ENCODE measurements at places on chromosomes 3 and 15.

DNA sequence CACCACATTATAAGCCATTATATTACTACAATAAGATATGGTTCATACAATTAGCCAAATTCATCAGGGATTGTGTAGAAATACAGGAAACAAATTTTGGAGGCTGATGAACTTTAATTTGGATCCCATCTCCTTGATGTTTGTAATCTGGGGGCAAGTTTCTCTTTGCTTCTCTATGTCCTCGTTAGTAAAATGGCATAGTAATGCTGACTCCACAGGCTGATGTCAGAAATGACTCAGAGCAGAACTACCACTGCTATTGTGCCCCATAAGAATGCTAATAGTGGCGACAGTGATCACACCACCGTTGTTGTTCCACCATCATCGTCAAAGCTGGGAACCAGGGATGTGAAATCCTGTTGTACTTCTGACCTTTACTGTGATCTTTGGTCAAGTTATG, 722.3 kb upstream of the LMCD1 start:
- DNase-seq, result no peak

DNA sequence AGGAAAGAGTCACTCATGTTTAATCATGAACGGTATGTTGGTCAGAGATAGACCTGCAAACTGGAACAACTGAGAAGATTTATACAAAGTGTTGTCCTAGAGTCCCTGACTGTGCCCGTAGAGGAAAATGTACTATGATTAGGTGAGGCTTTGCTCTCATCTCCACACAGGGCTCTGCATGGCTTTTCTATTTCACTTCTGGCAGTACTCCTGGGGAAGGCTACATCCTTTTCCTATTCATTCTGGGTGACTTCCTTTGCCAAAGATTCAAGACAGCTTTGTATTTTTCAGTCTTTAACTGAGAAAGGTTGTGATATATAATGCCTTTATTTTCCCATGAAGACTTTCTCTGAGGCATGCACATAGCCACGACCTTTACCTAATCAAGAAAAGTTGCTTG, 414.7 kb downstream of the ZBTB20 start:
- DNase-seq, result no peak

DNA sequence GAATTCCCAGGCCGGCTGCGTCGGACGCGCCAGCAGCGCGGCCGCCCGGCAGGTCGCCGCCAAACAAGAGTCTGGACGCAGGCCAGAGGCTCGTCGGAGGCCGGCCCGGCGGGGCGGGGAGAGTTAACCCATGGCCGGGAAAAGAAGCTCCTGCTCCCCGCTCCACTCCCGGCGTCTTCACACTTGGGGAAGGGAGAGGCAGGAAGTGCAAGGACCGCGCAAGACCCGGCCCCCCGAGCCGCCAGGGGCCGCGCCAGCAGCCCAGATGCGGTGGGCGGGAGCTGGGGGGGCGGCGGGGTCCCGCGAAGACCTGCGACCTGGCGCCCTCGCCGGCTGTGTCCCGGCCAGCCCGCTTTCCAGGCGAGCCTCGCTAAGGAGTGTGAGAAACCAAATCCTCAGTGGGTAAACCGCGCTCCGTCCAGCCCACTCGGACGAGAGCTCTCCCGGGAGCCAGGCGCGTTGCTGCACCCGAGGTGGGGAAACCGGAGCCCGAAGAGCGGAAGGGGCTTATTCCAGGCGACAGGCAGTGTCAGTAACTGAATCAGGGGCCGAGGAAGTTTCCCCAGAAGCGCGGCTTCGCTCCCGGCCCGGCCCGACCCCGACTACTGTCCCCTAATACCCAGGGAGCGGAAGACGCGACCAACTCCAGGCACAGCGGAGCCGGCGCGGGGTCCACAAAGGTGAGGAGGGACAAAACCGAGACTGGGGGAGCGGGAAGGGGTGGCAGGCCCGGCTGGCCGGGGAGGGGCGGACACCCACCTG, 721 bp downstream of the ADAMTS7 start:
- DNase-seq, result no peak

GRCh38 chr3:94083261-94083660, 20.4 kb downstream of the NSUN3 start:
- no peak for DNase-seq

GRCh38 chr15:39392469-39393047, 188.3 kb upstream of the THBS1 start:
- DNase-seq, result no peak

GRCh38 chr3:64031540-64032508, 8.5 kb upstream of the PSMD6 start:
- no peak for DNase-seq

DNA sequence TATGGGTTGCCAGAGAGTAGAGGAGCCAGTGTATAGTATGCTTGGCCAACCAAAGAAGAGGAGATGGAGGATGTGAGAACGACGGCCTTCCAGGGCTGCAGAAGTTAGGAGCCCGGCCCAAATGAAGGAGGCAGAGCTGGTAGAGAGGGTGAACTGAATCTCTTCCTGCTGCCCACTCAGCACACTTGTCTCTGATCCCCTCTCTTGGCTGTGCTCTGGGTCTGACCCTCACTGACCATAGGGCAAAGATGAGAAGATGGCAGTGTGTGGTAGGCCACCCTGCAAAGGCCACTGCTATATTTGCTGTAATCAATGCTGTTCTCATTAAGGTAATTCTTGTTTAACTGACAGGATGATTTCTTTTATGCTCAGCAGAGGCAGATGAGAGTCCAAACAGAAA, 256.0 kb downstream of the OCA2 start:
- DNase-seq, result no peak

- no peak for DNase-seq
Measured at GRCh38 chr15:75143738-75144334, 57.8 kb upstream of the C15orf39 start.

GRCh38 chr3:119015942-119016341, 18.7 kb downstream of the IGSF11 start:
- no peak for DNase-seq

- DNase-seq, result no peak
Measured at GRCh38 chr15:83928392-83928734, 274.4 kb downstream of the ADAMTSL3 start.

- peak; percentile 62 for DNase-seq
Measured at GRCh38 chr15:78077053-78077870, at the start of gene TBC1D2B. TSS of gene TBC1D2B (minus strand) at chr15:78077711. CDS start at chr15:78077652, 59 bp downstream.

DNA sequence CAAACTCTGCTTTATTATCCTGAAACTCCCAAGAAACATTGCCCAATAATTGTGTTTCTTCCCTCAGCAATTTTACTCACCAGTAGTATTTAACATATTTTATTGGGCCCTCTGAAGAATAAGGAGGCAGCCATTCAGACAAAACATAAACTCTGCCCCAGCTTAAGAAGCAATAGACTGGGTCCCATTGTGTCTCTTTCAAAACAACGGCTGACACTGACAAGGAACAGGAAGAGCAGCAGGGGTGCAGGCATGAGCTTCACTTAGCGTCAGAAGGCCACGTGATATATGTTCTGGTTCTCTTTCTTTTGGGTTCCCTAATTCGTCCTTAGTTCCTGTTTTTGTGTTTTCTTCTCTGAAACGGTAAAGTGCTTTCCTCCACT, 242.3 kb downstream of the FHIT start:
- DNase-seq, result no peak

- no peak for DNase-seq
Measured at GRCh38 chr3:149625795-149626194, 32.0 kb downstream of the WWTR1 start.

DNA sequence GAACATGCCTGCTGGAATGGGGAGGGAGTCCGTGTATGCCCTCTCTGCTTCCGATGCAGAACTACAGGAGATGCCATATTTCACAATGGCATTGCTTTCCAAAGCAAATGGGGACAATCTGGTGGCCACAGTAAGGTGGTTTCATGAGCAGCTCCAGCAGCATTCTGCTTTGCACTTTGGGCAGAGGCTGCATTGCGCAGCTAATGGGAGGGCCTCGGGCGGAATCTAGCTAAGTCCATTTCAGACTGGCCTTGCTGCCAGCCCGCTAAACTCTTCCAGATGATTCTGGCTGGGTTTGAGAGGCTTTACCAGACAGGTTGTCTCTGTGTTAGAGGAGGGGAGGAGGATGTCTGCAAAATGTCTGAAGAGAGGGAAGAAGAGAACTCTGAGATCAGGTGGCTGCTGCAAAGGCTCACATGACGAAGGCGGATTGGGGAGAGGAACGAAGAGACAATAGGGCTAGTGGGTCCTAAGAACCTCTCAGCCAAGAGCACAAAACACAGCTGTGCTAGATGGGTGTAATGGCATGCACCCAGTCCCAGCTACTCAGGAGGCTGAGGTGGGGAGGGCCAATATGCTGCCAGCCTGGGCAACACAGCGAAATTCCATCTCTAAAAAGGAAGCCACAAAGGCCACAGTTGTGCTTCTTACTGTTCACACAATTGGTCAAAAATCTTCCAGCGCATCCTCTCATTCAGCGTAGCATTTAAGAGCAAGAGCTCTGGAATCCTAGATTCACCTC, 63.7 kb downstream of the BDH1 start:
- DNase-seq, result no peak

- DNase-seq, result no peak
Measured at GRCh38 chr3:190531406-190531805, 17.5 kb downstream of the IL1RAP start.

- DNase-seq, result no peak
Measured at GRCh38 chr3:129291236-129291886, 12.7 kb downstream of the HMCES start.

DNA sequence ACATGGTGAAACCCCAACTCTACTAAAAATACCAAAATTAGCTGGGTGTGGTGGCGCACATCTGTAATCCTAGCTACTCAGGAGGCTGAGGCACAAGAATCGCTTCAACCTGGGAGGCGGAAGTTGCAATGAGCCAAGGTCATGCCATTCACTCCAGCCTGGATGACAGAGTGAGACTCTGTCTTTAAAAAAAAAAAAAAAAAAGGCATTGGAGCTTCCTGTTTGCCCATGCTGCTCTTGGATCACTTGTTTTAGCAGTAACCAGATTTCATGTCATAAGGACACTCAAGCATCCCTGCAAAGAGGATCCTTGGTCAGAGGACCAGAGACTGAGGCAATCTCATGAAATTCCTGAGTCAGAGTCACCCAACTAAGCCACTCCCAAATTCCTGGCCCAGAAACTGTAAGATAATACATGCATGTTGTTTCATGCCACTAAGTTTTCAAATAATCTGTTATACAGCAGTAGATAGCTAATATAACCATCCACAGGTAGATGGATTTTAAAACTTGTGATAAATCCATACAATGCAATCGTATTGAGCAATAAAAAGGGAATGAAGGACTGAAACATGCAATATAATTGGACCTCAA, 82.0 kb upstream of the XXYLT1 start:
- DNase-seq, result no peak

DNA sequence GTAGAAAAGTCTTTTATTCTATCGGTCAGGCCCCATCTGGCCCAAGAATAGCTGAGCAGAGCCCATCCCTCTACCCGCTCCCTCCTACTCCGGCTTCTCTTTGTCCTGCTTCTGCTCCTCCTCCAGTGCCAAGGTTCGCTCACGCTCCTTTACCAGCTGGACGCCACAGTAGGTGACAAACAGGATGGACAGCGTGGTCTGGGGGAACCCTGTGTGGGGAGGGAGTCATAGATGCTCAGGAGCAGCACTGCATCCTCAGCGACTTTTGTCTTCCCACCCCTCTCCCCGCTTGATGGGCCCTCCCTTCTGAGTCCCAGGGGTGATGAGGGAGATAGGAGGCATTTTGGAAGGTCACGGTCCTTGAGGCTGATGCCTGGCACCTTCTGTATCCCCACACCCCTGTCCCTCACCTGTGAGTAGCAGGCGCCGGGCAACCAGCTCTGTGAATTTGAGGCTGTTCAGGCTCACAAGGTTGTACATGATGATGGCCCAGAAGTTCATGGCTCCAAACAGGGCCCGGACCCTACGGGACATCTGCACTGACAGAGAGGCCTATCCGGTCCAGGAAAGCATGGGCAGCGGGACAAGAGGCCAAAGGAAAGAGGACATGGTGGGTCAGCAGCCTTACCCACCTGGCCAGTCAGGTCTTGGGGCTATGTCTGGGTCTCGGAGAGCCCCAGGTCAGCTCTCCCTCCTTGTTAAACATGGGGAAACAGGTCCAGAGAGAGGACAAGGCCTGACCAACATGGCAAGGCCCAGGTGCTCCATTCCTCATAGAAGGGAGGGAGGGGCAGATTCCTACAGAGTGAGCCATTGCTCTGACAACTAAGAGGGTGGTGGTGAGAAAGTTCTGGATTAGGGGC, 7.6 kb downstream of the KLHL40 start:
- no peak for DNase-seq

GRCh38 chr15:90364251-90364650, 12.2 kb downstream of the ZNF774 start:
- no peak for DNase-seq

DNA sequence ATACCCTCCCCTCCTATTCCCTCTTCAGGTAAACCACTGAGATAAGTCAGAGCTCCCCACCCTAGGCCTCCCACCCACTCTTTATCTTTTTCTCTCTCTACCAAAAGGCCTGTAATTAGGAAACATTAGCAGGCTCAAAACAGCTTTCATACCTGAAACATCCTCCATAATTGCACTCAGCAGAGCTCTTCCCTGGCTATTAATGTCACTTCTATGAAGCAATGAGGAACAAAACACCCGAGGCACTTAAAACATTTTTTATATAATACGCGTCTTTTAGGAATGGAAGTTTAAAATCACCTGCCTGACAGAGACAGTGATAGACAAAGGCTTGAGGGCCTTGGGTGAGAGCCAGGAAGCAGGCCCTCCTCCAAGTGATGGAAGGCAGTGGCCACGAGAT, 138.9 kb downstream of the EPHB1 start:
- DNase-seq, result no peak

DNA sequence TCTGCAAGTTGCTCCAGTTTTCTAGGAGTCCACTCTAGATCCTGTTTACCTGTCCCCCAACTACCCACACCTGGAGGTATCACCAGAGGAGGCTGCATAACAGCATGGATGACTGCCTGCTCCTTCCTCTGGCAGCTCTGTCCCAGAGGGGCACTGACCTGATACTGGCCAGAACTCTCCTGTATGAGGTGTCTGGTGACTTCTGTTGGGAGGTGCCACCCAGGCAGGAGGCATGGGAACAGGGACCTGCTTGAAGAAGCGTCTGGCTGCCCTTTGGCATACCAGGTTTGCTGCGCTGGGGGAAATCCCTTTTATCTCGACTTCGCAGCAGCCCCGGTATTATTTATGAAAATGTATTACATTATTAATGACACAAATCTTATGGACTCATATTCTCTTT, 1163.6 kb downstream of the NSUN3 start:
- no peak for DNase-seq

GRCh38 chr3:66158933-66159683, 61.7 kb upstream of the SLC25A26 start:
- no peak for DNase-seq

DNA sequence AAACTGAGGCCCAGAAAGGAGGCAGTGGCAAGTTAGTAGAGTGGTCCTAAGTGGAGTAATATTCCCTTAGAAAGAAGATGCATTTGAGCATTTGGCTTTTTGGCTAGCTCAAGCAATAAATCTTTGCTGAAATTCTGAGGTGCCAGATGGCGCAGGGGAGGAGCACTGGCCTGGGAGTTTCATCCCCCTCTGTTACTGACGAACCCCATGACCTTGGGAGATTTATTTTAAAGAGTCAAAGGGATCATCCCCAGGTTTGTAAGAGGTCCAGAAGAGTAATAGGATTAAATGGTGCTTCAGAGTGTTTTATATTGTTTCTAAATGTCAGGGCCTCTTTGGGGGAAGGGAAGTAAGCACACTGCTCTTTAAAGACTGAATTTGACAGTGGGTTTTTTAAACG, 85.1 kb upstream of the PIAS1 start:
- DNase-seq, result no peak

Measured in T-helper 22 cell (primary cell).